ENCODE measurements at places on chromosomes 12 and 14.

GRCh38 chr12:198705-199104 is 15.3 kb downstream of the SLC6A12 start:
- DNase-seq = no peak

DNA sequence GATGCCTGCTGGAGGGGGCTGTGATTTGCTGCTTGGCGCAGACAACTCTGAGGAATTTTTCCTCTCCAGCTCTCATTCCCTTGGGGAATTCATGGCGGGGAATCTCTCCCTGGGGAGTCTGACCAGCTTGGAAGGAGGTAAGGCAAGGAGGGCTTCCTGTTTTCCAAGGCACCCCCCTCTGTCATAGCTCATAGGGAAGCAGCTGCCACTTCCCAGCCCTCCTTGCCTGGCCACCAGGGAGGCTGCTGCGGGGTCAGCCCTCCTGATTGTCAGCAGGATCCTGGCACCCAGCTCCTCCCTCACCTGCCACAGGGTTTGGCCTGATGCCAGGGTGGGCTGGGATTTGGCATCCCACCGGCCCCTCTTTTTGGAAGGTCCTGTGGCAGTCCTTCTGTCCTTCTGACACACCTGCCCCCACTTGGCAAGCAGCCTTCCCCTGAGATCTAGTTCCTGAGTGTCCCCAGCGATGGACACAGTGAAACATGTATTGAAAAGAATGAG is 74.9 kb downstream of the TSPAN9 start:
- DNase-seq = peak; percentile 84

DNA sequence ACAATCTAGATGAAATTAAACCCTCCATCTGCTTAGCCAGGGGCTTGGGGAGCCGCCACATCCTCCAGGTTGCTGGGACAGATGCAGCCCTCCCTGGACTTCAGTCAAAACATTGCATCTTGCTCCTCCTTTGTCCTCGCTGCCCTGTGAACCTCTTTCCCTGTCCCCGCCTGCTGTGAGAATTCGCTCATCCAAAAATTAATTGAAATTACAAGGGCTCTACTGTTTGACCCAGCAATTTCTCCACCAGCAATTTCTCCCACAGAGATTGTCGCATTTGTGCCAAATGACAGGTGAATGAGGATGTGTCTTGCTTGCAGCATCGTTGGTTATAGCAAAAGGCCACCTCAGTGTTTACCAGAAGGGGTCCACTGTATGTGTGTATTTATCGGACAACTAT is 5.0 kb upstream of the POP5 start:
- DNase-seq = no peak

DNA sequence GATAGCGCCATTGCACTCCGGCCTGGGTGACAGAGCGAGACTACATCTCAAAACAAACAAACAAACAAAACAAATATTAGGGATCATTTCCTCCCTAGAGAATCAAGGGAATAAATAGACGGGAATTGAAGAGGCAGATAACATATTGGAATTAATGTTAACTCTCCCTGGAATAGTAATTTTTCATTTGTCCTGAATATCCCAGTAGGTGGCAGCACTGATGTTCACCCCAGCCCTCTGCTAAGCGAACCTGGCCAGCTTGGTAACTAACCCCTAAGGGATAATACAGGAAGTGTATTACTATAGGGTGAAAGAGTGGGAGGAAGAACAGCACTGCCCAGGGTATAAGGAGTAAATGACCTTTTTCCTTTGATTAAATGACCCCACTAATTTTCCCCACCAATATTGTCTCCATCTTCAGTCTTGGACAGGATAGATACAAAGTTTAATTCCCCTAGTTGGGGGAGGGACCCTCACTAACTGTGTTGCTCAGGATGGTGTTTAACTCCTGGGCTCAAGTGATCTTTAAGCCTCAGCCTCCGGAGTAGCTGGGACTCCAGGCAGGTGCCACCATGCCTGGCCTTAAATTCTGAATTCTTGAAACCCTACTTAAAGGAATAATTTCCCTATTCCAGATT is 40.5 kb downstream of the SLC2A14 start:
- DNase-seq = no peak

DNA sequence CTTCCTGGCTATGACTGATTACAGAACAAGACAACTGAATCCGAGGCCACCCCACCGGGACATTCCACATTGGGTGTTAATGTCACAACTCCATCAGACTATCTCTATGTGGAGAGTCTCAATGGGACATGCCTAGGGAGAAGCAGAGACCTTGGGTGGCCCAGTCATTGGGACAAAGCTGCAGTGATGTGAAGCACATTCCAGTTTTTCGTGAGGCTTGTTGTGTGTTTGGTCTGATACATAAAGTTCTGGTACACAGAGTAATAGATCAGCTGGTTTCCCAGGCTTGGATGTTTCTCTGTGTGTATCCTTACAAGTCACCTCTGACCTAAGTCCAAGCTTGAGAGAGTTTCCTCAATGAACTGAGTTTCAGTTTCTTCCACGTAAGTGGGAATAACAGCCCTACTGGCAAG is 42.3 kb downstream of the CPM start:
- no peak for DNase-seq

DNA sequence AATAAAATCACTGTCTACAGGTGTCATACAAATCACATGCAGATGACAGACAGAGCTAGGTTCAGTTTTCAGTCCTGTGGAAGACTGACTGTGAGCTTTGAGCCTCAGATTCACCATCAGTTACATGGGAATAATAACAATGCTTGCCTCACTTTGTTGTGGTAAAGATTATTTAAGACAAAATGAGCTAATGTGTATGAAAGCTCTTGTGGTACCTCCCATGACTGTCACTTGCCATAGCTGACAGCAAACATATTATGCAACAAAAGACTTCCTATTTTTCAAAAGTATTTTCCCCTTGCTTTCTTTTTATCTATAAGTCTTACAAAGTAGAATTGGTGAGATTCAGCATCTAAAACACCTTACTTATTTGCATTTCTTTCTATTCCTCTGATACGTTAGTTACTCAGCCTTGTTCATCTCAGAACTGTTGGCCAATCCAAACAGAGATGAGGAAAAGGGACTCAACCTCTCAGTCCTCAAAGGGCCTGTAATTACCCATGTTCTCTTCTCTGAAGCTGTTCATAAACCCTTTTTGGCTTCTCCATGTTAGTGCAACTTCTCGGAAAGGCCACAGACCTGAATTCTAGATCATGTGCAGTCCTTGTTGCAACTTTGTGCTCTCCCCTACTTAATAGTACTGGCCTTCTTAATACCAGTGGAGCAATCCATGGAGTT is 8.8 kb upstream of the DDHD1 start:
- no peak for DNase-seq

GRCh38 chr12:6684609-6685008 is 4.6 kb downstream of the ZNF384 start:
- no peak for DNase-seq
